ENCODE measurements at places on chromosomes 3 and 15.

DNA sequence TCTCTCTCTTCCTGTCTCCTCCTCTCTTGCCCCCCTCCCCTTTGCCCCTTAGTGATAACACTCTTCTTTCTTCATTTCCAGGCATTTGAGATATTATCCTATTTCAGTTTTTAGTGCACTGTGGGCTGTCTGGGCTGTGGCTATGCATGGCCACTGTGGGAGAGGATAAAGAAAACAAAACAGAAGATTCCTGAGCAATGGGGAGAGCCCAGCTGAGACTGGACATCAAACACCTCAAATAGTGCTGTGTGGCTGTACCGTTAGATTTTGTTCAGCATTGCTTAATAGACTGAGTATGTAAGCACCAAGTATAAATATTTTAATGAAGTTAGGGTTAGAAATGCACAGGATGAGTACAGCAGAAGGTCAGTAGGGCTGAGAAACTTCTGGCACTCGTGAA, 7.9 kb upstream of the GBE1 start:
- DNase-seq = no peak

DNA sequence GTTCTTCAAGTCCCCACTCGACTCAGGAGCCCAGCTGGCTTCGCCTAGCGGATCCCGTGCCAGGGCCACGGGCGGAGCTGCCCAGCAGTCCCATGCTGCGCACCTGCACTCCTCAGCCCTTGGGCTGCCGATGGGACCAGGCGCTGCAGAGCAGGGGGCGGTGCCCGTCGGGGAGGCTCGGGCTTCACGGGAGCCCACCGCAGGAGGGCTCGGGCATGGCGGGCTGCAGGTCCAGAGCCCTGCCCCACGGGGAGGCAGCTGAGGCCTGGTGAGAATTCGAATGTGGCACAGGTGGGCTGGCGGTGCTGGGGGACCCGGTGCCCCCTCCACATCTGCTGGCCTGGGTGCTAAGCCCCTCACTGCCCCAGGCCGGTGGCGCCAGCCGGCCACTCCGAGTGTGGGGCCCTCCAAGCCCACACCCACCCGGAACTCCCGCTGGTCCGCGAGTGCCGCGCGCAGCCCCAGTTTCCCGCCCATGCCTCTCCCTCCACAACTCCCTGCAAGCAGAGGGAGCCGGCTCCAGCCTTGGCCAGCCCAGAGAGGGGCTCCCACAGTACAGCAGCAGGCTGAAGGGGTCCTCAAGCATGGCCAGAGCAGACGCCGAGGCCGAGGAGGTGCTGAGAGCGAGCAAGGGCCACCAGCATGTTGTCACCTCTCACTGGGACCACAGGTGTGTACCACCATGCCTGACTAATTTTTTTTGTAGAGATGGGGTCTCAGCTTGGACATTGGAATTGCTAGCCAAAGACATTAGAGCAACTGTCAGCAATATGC, 17.0 kb downstream of the RAB7A start:
- DNase-seq = no peak

- DNase-seq = no peak
These were observed 299.0 kb downstream of the NR2F2 start for GRCh38 chr15:96629511-96629910.

GRCh38 chr3:134904776-134905646, 110.0 kb downstream of the EPHB1 start:
- no peak for DNase-seq

GRCh38 chr3:73608456-73609314, 16.1 kb downstream of the PDZRN3 start:
- no peak for DNase-seq

DNA sequence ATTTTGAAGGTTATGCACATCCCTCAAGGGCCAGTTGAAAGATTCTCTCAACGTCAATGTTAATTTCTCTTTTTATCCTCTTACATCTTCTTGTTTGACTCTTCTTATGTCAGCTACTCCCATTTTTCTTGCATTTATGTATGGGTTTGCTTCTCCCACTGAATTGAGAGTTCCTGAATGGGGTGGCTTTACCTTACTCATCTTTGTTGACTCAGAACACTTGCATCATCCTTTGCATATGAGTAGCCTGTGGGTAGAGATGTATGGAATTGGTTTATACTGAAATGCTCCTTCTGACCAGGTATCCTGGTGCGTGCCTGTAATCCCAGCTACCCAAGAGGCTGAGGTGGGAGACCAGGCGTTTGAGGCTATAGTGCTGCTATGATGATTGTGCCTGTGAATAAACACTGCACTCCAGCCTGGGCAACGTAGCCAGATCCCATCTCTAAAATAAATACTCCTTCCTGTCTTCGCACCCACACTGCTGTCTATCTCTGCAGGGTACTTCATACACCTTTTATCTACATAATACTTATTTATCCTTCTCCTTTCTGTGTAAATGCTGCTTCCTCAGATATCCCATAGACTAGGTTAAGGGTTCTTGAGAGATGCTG, 123.6 kb upstream of the DPH6 start:
- DNase-seq = no peak

- no peak for DNase-seq
These were observed 12.5 kb upstream of the RPS27L start for GRCh38 chr15:63169788-63170187.

GRCh38 chr15:70473581-70474370, 289.6 kb downstream of the UACA start:
- no peak for DNase-seq

All from AG09309 (cell line).